H4 (cell line): ENCODE measurements at places on chromosomes 13 and 19. TPM values are rescaled to one million over a fixed set of nuclear protein-coding genes. Genes with fewer than 3 reads are reported as not detected.

DNA sequence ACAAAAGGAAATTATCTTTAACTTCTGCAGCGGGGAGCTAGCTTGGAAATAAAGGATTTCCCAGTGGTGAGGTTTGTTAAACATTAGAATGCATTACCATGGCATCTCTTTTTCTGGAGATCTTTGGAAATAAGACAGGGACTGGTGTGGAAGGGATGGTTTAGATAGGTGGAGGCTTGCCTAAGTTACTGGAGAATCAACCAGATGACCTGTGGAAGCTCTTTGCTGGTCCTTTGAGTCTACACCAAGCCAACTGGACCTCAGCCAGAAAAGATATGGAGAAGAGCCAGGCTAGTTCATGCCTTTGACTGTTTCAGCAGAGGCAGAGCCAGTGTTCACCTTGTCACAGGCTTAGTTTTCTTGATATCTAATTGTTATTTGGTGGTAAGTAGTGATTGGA is 134.7 kb downstream of the KCNRG start:
- DNase-seq, result no peak

DNA sequence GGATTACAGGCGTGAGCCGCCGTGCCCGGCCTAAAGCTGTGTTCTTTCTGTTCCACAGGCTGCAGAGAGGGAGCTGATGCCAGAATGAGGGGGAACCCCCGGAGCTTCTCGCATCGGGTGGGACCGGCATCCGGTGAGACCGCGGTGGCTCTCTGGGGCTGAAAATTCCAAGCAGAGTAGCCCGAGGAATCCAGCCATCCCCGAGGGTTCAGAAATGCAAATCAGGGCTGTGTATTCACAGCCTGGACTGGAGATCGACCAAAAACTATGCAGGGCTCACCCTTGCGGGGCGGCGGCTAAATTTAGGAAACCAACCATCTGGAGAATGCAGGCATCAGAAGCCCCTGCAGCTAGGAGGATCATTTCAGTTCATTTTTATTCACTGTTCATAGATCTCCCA is 99.2 kb downstream of the GNG7 start:
- no peak for DNase-seq

DNA sequence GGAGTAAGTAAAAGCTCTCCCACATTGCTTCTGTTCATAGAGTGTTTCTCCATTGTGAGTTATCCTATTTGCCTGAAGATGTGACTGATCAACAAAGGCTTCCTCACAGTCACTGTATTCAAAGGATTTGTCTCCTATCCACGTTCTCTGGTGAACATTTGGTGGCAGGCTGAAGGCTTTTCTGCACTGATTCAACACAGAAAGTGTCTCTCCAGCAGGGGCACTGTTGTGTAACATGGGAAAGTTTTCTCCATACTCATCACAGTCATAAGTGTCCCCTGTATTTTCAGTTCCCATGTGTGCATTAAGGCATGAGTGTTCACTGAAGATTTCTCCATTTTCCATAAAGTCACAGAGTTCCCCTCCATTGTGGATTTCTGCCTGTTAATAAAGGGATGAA is 17.6 kb downstream of the ZNF121 start:
- DNase-seq, result no peak

- peak; percentile 95 for DNase-seq
Measured at GRCh38 chr19:38213911-38214625, 10.0 kb downstream of the DPF1 start.

DNA sequence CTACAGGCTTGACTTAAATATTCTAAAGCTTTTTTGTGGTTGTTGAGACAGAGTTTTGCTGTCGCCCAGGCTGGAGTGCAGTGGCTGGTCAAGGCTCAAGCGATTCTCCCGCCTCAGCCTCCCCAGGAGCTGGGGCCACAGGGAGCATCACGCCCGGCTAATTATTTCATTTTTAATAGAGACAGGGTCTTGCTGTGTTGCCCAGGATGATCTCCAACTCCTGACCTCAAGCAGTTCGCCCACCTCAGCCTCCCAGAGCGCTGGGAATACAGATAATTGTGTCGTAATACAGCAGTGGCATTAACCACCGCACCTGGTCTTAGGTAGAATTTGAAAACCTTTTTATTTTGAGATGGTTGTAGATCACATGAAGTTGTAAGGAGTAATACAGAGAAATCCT is 1.5 kb upstream of the DCUN1D2 start:
- DNase-seq, result no peak

GRCh38 chr13:65836066-65836465 is 1394.1 kb downstream of the PCDH9 start:
- no peak for DNase-seq

GRCh38 chr13:97379386-97379785 is 54.6 kb upstream of the RAP2A start:
- no peak for DNase-seq

DNA sequence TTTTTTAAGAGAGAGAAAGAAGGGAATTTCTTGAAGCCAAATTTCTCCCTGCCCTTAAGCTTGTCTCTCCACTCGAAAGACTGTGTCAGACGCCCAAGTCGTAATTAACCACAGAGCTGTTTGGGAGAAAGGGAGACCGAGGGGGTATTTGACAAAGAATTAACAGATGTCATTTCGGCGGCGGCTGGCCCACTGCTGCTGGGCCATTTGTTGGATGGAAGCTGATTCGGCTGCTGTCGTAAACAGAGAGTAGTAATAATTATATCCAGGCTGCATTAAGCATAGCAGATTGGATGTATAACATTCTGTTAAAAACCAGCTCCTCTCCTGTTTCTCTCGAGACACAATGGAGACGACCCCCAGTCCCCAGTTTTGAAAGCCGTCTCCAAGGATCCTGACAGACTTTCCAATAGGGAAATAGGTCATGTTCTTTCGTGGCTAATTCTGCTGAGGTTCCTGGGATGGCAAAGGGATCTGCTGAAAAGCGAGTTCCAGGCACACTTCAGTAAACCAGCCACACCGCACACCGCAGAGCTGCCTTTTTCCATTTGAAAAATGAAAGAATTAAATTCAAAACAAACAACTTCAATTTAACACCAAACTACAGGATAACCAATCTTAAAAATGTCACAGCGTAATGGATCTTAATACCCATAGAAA is 71.5 kb downstream of the KCTD15 start:
- no peak for DNase-seq

DNA sequence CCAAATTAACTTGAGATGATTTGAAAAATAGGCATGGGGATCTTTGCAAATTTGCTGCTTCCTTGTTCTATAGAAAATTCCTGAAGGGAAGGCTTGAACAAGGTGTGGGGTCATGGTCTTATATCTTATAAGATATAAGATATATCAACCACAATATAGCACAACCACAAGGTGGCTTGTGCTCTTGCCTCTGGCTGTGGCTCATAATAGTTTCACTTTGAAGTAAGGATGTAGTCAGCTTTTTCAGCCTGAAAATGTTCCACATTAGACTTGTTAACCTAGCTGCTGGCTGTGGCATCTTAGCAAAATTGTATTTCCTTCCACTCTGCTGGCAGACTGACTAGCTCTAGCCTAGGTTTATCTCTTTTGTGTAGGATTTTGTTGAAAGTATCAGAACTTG is 169.7 kb downstream of the KLF5 start:
- DNase-seq, result peak; percentile 27

DNA sequence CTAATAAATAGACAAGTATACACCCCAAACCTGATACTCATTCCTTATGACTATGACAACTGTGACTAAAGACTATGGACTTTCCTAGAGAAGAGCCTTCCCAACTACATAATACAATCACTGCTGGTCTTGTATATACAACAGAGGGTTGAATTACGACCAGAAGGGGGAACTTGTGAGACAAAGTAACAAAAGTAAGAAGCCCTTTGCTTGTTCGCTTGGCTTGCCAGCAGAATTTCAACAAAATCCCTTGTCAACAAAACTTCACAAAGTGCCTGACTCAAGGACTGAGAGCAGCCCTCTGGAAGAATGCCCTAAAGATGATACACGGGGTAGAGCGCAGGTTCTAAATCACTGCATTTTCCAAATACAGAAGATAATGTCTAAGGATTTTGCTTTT is 99.4 kb downstream of the WASF3 start:
- peak; percentile 16 for DNase-seq

DNA sequence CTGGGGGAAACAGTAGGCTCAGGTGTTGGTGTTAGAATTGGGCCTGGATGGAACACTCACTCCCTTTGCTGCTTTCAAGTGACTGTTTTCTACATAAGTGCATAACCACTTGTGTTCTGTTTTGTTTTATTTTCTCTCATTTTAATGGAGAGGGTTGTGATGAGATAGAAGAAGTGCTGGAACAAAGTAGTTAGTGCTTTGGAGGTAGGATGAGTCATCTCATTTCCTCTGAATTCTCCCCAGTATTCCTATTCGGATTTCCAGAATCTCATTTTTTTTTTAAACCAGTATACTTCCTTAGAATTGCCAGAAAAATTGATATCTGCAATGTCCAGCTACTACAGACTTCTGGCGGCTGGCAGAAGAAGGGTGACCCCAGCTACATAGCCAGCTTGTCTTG is 575.9 kb downstream of the MYO16 start:
- DNase-seq, result no peak

DNA sequence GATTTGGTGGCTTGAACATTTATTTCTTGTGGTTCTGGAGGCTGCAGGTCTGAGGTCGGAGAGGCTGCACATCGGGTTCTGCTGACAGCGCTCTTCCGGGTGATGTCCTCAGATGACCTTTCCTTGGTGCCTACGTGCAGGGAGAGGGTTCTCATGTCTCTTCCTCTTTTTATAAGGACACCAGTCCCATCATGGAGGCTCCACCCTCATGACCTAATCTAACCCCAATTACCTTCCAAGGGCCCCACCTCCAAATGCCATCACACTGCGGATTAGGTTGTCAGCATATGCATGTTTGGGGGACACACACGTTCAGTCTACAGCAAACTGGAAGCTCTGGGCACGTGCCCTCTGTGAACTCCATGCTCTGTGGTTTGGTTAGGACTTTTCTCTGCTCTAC is 338.6 kb downstream of the FGF9 start:
- no peak for DNase-seq

GRCh38 chr13:107461751-107462150 is 753.6 kb downstream of the LIG4 start:
- no peak for DNase-seq

GRCh38 chr13:98848746-98849145 is 96.3 kb upstream of the SLC15A1 start:
- no peak for DNase-seq

PALM gene
- total RNA-seq, result 3.7 and 5.8 TPM in 2 replicates

METTL21C gene
- not detected in 2 replicates for total RNA-seq

BST2 gene
- total RNA-seq, result 273 and 396 TPM in 2 replicates

VAV1 gene
- total RNA-seq, result 0.06 TPM in 1 of 2 replicates, not detected in the other

SYCN gene
- not detected in 2 replicates for total RNA-seq

PTGER1 gene
- total RNA-seq, result not detected in 2 replicates

ZNF20 gene
- 6.9 and 21.1 TPM in 2 replicates for total RNA-seq

MCEMP1 gene
- not detected in 2 replicates for total RNA-seq

NCAN gene
- not detected in 2 replicates for total RNA-seq

FLT1 gene
- total RNA-seq, result 0.25 and 0.43 TPM in 2 replicates

ZNF577 gene
- total RNA-seq, result 4.0 and 5.1 TPM in 2 replicates

DMKN gene
- total RNA-seq, result 19.6 and 34.6 TPM in 2 replicates

REXO1 gene
- 2.3 and 4.2 TPM in 2 replicates for total RNA-seq

ERICH6B gene
- total RNA-seq, result not detected in 2 replicates
